ENCODE measurements at places on chromosomes 4 and X. TPM values are rescaled to one million over a fixed set of nuclear protein-coding genes. Genes with fewer than 3 reads are reported as not detected.

GRCh38 chrX:786441-786881 is 155.9 kb downstream of the SHOX start:
- no peak for DNase-seq

GRCh38 chr4:107376293-107376692 is 340.2 kb upstream of the DKK2 start:
- DNase-seq: no peak

GRCh38 chrX:115900425-115900824 is 270.1 kb upstream of the AGTR2 start:
- DNase-seq: no peak

GRCh38 chr4:605702-606425 is 19.5 kb upstream of the PDE6B start:
- DNase-seq: no peak

- DNase-seq: no peak
Observed at GRCh38 chrX:110341189-110342035, 17.2 kb upstream of the RTL9 start.

DNA sequence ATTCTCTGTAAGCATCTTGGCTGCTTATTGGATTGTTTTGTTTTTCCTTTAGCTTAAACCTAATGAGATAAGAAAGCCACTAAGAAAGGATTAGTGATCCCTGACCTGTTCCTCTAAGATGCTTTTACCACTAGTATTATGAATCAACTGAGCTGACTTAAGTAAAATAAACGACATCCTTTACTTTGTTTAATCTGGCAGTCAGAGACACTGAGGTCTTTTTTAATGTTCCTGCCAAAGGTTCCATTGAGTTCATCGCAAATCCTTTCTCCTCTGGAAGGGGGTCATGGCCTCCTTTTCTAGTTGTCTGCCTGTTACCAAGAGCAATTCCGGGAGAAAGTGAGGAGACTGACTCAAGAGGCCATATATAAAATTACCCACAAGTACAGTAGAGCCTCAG is 1038.3 kb upstream of the SLIT2 start:
- no peak for DNase-seq

DNA sequence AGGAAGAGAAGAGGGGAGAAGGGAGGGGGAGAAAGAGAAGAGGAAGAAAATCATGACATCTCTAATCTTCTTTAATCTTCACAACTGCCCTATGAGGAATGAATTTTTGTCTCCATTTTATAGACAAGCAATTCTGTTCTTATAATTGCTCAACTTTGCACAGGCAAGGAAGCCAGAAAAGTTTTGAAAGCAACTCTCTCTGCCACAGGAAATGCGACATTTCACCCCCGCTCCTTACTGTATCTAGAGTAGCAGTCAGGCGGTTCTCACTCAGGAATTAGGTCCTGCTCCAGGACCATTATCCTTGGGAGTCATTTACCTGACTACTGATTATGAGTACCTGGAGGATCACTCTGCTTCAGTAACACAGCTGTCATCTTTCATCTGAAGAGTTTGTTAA is 69.2 kb upstream of the FAM9A start:
- no peak for DNase-seq

DNA sequence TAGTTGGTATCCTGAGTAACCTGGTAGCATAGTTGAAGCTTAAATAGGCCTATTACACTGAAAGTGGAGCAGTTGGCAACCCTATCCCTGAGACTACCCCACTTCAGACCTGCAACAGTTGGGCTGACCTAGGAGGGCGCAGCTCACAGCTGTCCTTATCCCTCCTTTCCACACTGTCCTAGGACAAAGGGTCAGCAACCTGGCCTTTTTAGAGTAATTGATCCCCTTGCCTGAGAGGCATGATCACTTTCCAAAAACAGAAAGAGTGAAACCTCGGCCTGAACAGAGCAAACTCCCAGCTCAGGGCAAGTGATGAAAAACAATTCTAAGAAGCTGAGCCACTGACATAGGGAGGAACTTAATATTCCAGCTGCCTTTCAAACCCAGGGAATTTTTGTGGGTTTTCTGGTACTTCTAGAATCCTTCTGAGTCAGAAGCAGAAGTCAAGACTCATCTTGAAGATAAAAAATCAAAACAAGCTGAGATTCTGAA is 94.9 kb upstream of the MYOZ2 start:
- DNase-seq: no peak

- DNase-seq: no peak
Observed at GRCh38 chr4:138567696-138568095, 325.5 kb upstream of the SLC7A11 start.

DNA sequence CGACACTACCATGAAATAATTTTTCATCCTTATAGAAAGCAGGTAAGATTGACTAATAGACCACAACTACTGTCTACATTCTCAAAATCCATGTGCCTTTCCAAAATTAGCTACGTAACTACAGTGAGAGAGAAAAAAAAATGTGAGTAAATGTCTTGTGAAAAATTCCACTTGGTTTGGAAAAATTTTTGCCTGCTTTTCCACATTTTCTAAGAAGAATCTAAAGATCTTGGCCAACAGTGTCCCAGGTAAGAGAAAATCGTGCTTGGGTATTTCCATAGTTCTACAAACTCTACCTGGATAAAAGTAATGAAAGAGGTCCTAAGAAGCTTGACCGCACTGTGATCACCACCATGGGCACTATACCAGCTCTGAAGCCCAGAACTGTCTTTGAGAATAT is 1.4 kb upstream of the CLCN3 start:
- no peak for DNase-seq

DNA sequence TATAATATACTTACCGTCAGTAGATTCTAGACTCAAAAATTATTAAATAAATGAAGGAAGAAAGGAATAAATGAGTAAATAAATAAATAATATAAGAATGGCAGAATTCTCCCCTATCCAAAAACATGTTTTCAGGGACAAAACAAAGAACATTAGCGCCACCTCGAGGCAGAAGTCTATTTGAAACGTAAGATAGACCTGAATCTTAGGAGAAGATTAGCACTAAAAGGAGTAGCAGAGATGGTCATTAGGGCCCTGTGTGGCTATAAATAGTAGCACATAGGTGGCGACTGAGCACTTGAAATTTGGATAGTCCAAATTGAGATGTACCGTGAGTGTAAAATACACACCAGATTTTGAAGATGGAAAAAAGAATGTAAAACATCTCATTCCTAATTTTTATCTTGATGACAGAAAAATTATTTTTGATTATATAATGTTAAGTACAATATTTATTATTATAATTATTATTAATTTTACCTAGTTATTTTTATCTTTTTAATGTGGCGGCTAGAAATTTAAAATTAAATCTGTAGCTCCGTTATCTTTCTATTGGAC is 24.3 kb upstream of the SRD5A3 start:
- no peak for DNase-seq

- DNase-seq: no peak
Observed at GRCh38 chr4:19406789-19407188, 844.9 kb upstream of the SLIT2 start.

DNA sequence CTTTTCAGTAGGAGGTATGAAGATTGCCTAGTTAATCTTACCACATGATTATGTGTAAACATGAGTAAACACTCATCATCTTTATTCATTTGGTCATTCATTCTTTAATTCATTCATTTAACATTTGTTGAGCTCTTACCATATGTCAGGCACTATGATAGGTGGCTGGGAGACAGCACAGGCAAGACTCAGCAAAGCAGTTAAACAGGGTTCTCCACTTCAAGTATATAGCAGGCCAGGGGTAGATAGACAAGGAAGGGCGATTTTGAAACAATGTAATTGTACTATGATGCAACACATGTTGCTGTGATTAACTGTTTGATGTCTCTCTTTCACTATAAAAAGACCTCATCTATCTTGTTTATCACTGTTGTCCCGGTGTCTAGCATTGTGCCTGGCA is 84.3 kb upstream of the GPR101 start:
- DNase-seq: no peak

GRCh38 chrX:155022585-155022984 is at the start of gene F8:
Gene F8 (minus strand): TSS chrX:155022723. CDS start chrX:155022552, 171 bp downstream.
- DNase-seq: no peak

Gene GPC4
- 8.2 TPM for total RNA-seq

Gene GPC3
- 1.7 TPM for total RNA-seq

Gene ENOPH1
- 21.3 TPM for total RNA-seq

Gene JCHAIN
- 2.0 TPM for total RNA-seq

Gene ARX
- not detected for total RNA-seq

Gene HERC5
- 0.08 TPM for total RNA-seq

Gene LDB2
- 3.9 TPM for total RNA-seq

Gene EGFL6
- 6.8 TPM for total RNA-seq

All from esophagus squamous epithelium (tissue), 5 donors.